HTR-8/SVneo (cell line): ENCODE measurements at places on chromosomes 1 and 21.

GRCh38 chr1:119987112-119987511, 82.3 kb downstream of the NOTCH2 start:
- peak; percentile 33 for DNase-seq

GRCh38 chr1:167054946-167055630, 35.1 kb downstream of the GPA33 start:
- DNase-seq, result no peak

DNA sequence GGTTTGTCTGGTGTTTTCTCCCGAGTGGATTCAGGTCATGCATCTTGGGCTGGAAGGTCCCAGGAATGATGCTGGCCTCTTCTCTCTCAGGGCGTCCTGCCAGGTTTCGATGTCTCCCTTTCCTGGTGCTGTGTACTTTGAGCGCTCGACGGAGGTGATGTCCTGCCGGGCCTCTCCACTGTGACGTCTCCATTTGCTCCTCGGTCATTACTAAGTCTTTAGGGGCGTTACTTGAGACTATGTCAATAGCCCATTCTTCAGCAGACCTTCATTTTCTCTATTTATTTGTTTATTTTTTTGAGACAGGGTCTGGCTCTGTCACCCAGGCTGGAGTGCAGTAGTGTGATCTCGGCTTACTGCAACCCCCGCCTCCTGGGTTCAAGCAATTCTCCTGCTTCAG, 37.2 kb upstream of the TNFRSF1B start:
- DNase-seq, result no peak

DNA sequence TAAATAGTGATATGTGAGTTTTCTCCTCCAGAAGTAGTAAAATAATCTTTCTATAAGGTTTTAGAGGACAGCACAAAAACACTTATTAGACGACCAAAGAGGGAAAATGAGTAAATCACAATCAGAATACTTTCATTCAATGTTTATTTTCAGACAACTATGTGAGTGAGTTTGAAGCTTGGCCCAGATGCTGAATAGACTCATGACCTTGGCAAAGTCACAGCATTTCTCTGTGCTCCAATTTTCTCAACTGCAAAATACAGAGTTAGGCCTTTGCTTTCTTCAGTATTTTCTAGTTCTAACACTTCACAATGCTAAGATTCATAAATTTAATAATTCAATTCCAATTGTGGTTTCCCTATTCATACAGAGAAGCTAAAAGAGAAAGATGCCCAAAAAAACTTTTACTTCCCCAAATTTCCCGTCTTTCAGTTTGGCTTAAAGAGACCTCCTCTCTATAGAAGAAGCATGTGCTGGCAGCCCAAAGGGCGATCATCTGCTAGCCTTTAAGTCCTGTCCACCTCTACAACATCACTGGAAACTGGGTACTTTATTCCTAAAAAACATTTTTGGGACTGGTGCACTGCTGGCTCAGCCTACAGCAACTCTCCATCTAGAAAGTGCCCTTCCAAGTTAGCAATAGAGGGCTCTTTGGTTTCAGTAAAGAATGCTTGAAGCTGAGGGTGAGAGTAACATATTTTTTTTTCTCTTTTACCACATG, 116.8 kb upstream of the GORAB start:
- DNase-seq, result no peak

- no peak for DNase-seq
These were observed 28.7 kb downstream of the PTGFR start for GRCh38 chr1:78519446-78519845.

GRCh38 chr1:160789702-160790611, 6.0 kb upstream of the LY9 start:
- no peak for DNase-seq

DNA sequence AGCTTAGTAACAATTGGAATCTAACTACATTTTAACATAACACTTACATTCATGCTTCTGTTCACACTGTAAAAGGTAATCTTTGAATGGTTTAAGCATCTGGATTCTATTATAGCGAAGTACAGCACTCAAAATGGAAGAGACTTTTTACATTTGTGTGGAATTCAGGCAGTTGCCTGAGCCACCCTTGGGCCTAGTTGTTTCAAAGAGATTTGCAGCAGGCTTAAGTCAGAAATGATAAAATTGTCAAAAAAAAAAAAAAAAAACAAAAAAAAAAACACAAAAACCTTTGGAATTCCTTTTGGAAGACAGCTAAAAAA, 199.9 kb downstream of the LYPLAL1 start:
- no peak for DNase-seq

DNA sequence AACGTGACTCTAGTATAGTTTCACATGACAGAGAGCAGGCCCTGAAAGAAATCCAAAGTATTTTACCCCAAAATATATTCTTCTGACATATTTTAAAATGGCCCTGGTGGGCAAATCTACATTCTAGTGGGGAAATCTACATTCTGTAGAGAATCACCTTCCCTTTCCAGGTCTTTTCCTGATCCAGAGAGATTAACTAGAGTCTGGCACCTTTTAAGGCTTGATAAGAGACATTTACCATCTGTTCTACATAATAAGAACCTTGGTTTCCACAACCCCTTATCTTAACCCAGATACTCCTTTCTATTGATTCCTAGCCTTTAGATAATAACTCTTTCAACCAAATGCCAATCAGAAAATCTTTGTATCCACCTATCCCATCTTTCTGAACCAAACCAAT, 17.0 kb upstream of the L1TD1 start:
- no peak for DNase-seq
